Testis (tissue), 5 donors: ENCODE measurements at places on chromosomes 12 and 14. TPM values are rescaled to one million over a fixed set of nuclear protein-coding genes. Genes with fewer than 3 reads are reported as not detected.

DNA sequence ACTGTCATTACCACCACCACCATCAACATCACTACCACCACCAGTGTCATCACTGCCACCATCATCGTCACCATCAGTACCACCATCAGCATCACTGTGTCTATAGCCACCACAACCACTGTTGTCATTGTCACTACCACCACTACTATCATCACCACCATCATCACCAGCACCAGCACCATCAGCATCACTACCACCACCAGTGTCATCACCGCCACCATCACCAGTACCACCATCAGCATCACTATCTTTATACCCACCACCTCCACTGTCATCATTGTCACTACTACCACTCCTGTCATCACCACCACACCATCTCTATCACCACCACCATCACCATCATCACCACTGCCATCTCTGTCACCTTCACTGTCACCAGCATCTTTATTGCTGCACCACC, 60.6 kb downstream of the BEGAIN start:
- H3K27ac ChIP-seq: no peak overlapping the region
- H3K36me3 ChIP-seq: no peaks in the 10 kb centered on the region
- no peak for DNase-seq
- H3K27me3 ChIP-seq: no peaks in the 10 kb centered on the region
- no peak overlapping the region for H3K4me3 ChIP-seq

DNA sequence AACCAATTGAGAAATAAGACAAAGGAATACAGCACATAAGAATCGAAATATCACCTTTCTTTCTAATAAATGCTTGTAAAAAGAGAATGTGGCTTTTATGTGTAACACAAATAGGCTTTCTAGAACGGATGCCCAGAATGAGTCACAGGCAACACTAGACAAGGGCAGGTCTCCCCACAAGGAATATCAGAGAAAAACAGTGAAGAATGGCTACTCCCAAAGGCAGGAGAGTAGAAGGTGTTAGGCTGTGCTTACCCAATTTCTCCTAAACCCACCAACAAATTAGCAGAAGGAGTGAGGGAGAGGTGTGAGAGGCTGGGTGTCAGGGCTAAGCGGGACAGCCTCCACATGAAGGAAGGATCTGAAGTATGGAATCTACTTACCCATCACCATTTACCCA, 55.2 kb downstream of the GALNT4 start:
- no peak overlapping the region for H3K4me3 ChIP-seq
- no peak for DNase-seq
- no peak overlapping the region for H3K27ac ChIP-seq
- H3K36me3 ChIP-seq: no peaks in the 10 kb centered on the region

DNA sequence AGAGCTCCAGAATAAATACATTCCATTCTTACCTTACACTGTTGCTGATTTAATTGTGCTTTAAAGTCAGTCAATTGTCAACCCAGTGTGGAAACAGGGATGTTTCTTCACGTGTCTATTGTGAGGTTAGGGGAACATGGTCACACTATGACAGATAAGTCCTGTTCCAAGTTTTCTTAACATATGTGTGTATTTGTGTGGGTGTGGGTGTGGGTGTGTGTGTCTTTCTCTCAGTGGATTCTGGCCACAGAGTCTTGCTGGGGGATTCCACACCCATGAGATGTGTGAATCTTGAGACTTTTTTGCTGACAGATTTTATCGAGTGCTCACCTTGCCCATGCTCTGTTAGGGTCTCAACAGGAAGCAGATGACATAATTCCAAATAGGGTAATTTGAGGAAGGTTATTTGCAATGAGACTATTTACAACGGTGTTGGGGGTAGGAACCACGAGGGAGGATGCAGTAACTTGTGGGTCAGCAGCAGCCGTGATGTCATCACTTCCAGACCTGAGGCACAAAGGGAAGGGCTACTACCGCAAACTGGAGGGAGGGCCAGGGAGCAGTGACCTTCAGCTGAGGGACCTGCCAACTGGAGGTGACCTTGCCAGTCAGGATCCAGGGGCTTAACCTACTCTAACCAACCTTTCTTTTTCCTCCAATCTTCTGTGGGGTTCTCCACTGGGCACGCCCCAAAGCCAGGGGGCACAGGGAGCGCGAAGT, 1.9 kb upstream of the VRK1 start:
- no peak overlapping the region for H3K27ac ChIP-seq
- H3K36me3 ChIP-seq: no peaks in the 10 kb centered on the region
- H3K4me3 ChIP-seq: no peak overlapping the region
- H3K4me1 ChIP-seq: peaks cover 3% of the 10 kb centered on the region
- H3K27me3 ChIP-seq: no peaks in the 10 kb centered on the region

The NGB gene
- 1.1 TPM for total RNA-seq

- no peaks in the 10 kb centered on the region for H3K4me1 ChIP-seq
- H3K27ac ChIP-seq: no peak overlapping the region
- no peaks in the 10 kb centered on the region for H3K36me3 ChIP-seq
Measured at GRCh38 chr12:20561871-20562270, 133.3 kb upstream of the SLCO1C1 start.

GRCh38 chr14:61956517-61956916, 194.3 kb downstream of the SNAPC1 start:
- no peak overlapping the region for H3K27ac ChIP-seq
- no peak for DNase-seq
- no peaks in the 10 kb centered on the region for H3K36me3 ChIP-seq
- no peaks in the 10 kb centered on the region for H3K27me3 ChIP-seq
- no peaks in the 10 kb centered on the region for H3K4me1 ChIP-seq
- no peak overlapping the region for H3K4me3 ChIP-seq

DNA sequence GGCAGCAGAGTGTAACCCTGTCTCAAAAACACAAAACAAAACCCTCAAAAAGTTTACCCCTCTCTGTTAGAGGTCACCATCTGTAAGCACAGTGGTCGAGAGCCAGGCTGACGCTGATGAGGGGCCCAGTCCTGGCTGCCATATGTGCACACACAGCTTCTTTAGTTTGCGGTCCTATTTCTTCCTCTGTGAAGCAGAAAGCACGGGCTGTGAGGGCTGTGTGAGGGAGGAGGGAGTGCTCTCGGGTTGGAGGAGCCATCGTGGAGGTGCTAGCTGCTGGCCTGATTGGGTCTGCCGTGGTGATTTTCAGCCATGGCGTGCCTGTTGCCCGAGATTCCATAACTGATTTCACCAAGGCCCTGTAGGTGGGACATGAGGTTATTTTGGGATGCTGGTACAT, 3.5 kb downstream of the ULK1 start:
- peaks cover 35% of the 10 kb centered on the region for H3K4me1 ChIP-seq
- no peak overlapping the region for H3K4me3 ChIP-seq
- H3K27ac ChIP-seq: no peak overlapping the region
- no peaks in the 10 kb centered on the region for H3K36me3 ChIP-seq
- DNase-seq: no peak
- no peaks in the 10 kb centered on the region for H3K27me3 ChIP-seq
